GM12891 (cell line): ENCODE measurements at places on chromosomes 1 and 21.
A peak's percentile ranks its signal among the peaks of the same experiment; 100 is the strongest.

DNA sequence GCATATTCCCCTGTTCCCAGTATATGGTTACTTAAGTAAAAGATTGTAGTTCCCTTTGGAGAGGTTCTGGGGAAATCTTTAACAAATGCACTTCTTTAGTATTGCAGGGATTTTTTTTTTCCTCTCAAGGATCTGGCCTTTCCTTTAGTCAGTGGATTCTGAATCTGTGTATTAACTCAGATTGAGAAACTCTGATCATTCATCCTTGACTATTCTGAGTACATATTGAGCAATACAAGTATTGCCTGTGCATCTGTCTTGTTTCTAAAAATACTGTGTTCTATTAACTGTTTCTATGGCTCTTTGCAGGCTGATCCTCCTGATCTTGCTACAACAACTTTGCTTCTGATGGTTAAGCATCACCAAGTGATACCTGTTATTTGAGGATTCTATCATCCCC is 67.8 kb upstream of the FGGY start:
- DNase-seq: no peak

DNA sequence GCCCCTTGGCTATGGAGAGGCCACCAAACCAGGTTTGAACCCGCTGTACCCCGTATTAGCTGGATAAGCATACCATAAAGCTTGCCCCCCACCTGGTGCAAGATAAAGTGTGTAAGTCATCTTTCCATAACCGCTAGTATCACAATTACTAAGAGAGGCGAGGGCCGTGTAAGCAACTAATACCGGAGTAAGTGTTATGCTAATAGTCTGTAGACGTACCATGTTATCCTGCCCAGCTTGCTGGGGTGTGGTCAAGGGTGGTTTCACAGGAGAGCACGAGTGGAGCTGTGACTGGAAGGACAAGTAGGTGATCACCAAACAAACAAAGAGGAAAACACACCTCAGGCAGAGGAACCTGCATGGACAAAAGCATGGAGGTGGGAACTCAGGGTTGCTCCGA is 3.6 kb upstream of the TNFRSF1B start:
- no peak for DNase-seq

GRCh38 chr1:16409536-16410152 is 27.6 kb downstream of the SPATA21 start:
- DNase-seq: no peak

DNA sequence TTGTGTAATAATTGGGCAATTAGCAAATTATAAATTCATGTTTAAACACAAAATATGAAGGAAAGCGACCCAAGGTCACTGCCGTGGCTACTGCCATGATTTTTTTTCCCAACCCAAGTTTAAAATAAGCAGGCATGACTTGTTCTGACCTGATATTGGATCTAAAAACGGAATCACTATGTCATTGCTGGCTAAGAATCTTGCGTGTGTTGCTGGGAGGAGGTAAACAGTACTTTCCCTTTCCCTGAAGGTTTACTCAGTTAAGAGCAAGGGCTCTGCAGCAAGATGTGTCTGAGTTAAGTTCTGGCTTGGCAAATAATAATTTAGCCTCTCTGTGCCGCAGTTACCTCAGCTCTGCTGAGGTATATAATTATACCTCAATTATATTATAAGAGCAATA is 125.7 kb upstream of the L1TD1 start:
- no peak for DNase-seq

- DNase-seq: no peak
Measured at GRCh38 chr1:220976390-220976789, 97.1 kb downstream of the HLX start.

- no peak for DNase-seq
Measured at GRCh38 chr1:224196813-224197600, 14.0 kb downstream of the DEGS1 start.

DNA sequence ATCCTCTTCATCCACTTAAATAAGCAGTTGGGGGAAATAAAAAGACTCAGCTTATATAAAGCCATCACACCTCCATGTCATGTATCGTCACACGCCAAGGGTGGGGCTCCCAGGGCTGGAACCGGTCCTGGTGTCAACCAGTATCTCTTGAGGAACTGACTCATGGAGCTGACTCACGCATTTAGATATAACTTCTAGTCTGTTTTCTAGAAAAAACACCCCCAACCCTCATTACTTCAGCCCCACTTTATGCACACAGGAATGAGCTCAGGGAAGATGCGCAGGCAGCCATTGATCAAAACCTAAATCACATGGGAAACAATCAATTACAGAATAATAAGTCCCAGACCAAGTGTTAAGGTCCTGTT is 6.9 kb upstream of the IL22RA1 start:
- DNase-seq: no peak

GRCh38 chr1:88141499-88142074 is 542.5 kb upstream of the PKN2 start:
- DNase-seq: no peak

DNA sequence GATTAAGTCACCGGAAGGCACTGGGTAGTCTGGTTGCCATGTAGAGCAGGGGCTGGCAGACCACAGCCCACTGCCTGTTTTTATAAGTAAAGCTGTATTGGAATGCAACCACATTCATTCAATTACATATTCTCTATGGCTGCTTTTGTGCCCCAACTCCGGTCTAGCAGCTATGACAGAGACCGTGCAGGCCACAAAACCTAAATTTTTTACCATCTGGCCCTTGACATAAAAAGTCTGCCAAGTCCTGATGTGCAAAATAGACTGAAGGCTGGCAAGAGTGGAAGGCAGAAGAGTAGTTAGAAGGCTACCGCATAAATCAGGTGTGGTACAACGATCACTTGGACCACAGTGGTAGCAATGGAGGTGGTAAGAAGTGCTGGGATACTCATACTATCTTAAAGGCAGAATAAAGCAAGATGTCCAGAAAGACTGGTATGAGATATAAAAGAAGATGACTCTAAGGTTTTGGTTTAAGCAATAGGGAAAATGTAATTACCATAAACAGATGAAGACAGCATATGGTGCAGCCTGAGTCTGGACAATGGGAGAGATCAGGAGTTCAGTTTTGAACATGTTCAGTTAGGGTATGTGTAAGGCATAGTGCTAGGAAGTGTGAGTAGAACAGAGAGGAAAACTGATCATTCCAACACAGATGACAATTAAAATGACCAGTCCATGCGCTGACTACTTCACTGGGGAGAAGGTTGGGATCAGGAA is 37.2 kb downstream of the EGLN1 start:
- no peak for DNase-seq

GRCh38 chr1:155884982-155885381 is 25.6 kb downstream of the SYT11 start:
- no peak for DNase-seq

DNA sequence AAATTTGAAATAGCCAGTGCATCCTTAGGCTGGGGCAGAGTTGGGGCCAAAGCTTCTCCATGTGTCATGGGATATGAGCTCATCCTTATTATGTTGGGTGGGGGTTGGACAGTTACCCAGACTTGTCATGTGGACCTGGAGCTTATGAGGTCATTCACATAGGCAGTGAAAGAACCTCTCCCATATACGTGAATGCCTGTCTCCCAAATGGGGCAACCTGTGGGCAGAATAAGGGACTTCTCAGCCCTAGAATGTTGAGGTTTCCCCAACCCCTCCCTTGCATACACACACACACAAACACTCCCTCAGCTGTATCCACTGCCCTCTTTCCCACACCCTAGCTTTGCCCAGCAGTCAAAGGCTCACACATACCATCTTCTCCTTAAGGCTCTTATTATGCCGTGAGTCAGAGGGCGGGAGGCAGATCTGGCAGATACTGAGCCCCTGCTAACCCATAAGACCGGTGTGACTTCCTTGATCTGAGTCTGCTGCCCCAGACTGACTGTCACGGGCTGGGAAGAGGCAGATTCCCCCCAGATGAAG is 2.3 kb upstream of the IVL start:
- DNase-seq: no peak

DNA sequence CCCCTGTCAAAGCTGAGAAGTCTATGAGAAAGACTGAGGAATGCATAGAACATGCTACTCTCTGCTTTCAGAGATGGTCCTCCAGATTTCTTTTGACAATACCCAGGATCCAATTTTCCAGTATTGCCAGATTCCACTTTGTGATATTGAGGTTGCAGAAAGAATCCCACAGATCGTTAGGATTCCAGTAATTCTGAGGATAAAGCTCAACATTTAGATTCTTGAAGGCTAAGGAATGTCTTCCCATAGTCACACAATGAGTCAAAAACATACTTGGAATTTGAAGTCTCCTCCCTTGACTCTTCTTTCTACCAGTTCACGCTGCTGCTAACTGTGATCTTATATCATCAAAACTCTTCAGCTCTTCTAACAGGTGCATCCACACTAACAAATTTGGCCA is 57.1 kb downstream of the TNFSF18 start:
- no peak for DNase-seq

DNA sequence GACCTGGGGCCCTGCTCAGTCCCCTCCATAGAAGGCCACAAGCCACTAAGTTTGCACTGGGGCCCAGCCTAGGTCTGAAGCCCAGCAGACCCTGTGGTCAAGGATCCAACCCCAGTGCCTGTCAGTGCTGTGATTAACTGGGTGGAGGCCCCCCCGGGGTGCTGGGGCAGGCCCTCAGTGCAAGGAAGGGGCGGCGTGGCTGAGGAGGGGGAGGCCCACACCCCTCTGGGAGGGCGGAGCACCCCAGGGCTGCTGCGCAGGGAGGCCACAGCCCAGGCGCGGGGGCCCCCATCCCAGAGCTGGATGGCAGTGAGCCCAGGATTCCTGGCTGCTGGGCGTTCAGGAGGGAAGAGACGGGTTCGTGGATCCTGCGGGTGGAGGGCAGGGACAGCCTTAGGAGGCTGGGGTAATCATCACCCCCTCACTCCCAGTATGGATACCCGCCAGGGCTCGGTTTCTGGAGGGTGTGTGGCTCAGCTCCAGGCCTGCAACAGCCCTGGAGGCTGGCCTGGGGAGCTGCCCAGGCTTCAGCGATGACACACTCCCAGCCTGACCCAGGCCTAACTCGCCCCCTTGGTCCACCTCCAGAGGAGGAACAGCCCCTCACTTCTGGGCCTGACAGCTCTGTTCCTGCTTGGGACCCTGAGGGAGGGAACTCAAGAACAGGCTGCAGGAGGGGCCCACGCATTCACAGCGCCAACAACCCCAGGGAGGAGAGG is 890 bp downstream of the GJC2 start:
- peak; percentile 25 for DNase-seq

GRCh38 chr1:93991271-93991670 is 82.0 kb upstream of the GCLM start:
- no peak for DNase-seq

DNA sequence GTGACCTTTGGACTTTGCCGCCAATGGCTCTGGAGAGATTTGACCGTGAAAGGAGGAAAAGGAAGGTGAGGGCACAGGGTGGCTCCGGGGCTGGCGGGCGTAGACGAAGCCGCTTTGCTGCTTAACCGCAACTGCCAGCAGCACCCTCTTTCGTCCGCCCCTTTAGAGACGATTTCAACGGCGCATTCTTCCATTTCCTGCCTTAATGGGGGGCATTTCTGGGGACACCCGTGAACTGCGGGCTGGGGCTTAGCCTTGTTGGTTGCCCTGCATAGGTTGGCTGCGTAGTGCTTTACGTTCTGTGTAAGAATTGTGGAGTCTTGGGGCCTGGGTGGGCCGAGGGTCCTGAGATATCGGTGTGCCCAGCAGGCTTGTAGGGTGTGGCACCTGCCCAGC is 6.7 kb upstream of the NPHP4 start:
- no peak for DNase-seq

- no peak for DNase-seq
Measured at GRCh38 chr1:116420417-116421200, 47.6 kb downstream of the ATP1A1 start.

DNA sequence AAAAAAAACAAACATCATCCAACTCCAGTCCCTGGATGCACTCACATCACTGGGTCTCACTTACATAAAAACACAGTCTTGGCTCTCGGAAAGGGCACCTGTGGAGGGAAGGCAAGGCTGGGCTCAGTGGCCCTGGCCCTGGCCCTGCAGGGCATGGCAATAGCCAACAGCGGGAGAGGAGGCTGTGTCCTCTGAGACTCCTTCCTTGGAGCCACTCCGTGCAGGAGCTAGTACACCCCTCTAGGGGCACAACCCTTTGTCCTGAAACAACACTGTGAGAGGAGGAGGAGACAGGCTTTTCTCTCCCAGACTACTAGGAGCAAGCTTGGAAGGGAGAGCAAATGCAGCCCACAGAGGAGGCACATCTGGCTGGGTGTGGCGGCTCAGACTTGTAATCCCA is 28.0 kb downstream of the URB1 start:
- DNase-seq: no peak

- DNase-seq: no peak
Measured at GRCh38 chr1:156845055-156845952, 13.6 kb downstream of the INSRR start.

- peak; percentile 30 for DNase-seq
Measured at GRCh38 chr1:234842726-234843641, 233.0 kb upstream of the IRF2BP2 start.

DNA sequence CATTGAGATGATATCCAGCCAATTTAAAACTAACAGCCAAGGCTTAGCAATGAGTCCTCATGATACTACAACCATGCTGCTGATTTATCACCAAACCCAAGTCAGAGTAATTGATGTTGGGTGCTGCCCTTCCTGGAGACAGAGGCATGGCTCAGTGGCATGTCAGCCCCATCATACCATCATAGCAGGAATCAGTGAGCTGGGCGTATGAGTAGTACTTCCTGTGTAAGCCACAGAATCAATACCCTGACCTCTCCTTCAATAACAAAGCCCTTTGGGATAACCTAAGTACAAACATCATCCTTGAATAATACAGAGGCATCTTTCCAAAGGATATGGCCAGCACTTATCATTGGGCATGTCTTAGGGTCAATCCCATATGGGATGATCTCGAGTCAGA is 3.0 kb upstream of the LCE1E start:
- DNase-seq: no peak

DNA sequence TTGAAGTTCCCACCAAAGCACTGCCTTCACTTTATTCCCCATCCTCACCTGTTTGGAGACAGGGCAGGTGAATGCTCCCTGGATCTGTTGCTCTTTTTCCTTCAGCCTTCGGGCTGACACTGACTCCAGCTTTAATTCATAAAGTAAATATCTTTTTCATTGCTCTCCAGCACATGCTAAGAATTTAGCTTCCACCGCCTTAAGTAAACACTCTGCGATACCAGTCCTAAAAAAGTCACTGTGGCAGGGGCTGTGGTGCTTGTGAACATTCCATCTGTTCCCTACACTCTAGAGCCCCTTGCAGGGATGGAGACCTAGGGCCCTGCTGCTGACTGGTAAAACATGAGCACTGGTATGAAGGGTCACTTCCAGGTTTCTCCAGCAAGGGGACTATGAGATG is 896 bp upstream of the PLA2G2A start:
- DNase-seq: no peak

GRCh38 chr1:56056438-56057287 is 522.7 kb downstream of the PLPP3 start:
- DNase-seq: no peak
